ENCODE measurements at places on chromosomes 2 and 18.

GRCh38 chr2:96541398-96542152, 5.0 kb downstream of the ARID5A start:
- peak; percentile 92 for DNase-seq

DNA sequence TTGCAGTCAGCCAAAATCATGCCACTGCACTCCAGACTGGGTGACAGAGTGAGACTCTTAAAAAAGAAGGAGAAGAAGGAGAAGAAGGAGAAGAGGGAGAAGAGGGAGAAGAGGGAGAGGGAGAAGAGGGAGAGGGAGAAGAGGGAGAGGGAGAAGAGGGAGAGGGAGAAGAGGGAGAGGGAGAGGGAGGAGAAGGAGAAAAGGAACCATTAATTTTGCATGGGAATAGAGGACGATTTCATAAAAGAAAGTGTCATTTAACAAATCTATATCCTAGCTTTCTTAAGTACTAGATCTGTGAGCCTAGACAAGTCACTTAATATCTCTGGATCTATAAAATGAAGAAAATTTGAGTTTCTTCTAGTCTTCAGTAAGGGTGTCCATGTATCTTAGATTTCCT, 9.6 kb downstream of the NOL10 start:
- no peak for DNase-seq

- no peak for DNase-seq
These were observed 48.0 kb downstream of the STRN start for GRCh38 chr2:36918307-36918706.

GRCh38 chr2:225814554-225814953, 415.0 kb downstream of the NYAP2 start:
- DNase-seq, result no peak

DNA sequence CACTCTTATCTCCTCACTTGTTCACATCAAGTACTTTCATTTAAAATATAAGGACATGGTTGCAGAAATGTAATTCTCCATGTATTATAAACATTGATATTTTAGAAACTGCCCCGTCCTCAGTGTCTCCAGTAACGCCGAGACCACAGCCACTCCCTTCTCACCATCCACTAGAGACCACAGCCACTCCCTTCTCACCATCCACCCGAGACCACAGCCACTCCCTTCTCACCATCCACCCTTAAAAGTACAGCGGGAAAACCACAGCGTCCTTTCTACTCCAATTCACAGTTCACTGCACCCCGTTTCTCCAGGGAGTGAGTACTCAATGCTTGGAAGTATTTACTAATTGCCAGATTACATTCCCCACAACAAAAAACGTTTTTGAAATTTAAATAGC, 1452.2 kb upstream of the ACVR2A start:
- no peak for DNase-seq

DNA sequence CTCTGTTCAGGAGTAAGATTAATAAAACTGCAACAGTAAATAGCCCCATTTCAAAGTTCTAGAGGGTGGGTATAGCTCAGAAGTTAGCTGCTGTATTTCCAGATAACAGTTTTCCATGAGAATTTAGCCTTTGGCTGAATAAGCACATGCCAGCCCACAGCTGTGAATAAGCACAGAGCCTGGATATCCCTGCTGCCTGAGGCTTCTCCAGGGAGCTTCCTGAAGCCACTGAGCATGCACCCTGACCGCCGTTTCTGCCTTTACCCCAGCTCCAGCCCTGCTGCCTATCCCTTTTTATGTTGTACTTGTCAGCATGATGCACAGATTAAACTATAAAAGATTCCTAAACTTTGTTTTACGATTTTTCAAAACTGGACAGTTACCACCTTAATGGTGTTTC, 85.3 kb downstream of the FEZ2 start:
- DNase-seq, result no peak

GRCh38 chr18:905948-906415, 1.3 kb downstream of the ADCYAP1 start:
- DNase-seq, result no peak

GRCh38 chr2:134296301-134296700, 42.4 kb downstream of the MGAT5 start:
- no peak for DNase-seq
